NCI-H2081 treated with DMSO at 0.1 percent for 48 hours (cell line): ENCODE measurements at places on chromosomes 16 and 17.

DNA sequence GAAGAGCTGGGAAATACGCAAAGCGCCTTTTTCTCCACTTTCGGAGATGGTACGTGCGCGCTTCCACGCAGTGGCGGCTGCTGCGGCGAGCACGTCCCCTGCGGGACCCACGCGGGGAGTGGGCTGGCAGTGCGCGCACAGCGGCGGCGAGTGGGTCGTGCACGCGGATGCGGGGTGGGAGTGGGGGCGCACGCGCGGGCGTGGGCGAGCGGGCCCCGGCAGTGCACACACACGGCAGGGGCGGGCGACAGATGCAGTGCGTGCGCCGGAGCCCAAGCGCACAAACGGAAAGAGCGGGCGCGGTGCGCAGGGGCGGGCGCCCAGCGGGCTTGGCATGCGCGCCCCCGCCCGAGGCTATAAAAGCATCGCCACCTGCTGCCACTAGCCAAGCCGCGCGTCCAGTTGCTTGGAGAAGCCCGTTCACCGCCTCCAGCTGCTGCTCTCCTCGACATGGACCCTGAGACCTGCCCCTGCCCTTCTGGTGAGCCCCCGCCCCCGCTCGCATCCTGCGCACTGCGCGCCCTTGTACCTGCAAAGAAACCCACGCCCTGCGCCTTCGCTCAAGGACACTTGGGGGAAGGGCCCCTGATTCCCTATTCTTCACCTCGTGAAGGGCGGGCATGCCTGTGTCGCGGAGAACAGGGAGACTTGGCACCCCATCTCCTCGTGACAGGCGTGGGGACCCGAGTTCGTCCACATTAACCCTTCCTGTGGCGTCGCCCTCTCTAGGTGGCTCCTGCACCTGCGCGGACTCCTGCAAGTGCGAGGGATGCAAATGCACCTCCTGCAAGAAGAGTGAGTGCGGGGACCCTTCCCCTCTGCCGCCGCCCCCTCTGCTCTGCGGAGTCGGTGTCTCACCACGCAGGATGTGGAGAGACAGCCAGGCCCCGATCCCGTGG, at the start of gene MT3:
Gene MT3, plus strand, starts transcription at position 388 of the 899 bp plus-strand sequence. Its CDS starts 63 bp downstream, at position 451.
- DNase-seq = peak; percentile 6

- DNase-seq = no peak
These were observed 32.5 kb downstream of the ADCY7 start for GRCh38 chr16:50298591-50299507.

DNA sequence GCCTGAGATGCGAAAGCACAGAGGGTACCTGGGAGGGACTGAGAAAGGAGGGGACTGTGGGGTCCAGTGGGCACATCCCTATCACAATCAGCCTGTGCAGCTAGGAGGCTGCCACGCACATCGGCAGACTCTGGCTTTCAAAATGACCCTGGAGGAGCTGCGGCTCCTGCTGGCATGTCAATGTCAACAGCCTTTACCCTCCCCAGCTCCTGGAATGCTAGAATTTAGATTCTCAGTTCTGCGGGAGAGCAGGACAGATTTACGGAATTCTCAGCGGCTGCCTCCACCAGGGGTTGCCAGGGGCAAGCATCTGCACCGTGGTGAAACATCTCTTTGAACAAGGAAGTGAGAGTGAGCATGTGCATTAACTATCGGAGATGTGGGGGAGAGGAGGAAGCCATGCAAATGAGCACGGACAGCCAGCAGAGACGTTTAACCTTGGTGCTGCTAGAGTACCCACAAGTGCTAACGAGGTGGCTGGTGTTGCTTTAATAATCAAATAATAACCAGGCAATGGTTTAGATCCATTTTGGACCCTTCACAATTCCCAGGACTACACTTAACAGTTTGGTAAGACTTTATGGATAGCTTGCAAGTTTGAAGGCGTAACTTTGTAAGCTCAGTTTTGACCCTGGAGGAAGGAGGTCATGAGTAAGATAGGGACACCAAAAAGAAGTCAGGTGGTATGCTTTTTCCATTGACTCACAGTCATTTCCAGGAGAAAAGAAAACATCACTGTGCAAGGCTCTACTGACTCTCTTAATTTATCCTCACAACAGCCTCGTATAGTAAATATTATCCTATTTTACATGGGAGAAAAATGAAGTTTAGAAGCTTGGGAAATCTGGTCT, 54.1 kb downstream of the XYLT1 start:
- no peak for DNase-seq

- peak; percentile 38 for DNase-seq
These were observed 18.6 kb downstream of the RAD51C start for GRCh38 chr17:58710948-58711552.

- DNase-seq = no peak
These were observed 437.1 kb upstream of the PMFBP1 start for GRCh38 chr16:72609066-72609465.

GRCh38 chr16:81445143-81445961, 744 bp downstream of the CMIP start:
- DNase-seq = no peak

DNA sequence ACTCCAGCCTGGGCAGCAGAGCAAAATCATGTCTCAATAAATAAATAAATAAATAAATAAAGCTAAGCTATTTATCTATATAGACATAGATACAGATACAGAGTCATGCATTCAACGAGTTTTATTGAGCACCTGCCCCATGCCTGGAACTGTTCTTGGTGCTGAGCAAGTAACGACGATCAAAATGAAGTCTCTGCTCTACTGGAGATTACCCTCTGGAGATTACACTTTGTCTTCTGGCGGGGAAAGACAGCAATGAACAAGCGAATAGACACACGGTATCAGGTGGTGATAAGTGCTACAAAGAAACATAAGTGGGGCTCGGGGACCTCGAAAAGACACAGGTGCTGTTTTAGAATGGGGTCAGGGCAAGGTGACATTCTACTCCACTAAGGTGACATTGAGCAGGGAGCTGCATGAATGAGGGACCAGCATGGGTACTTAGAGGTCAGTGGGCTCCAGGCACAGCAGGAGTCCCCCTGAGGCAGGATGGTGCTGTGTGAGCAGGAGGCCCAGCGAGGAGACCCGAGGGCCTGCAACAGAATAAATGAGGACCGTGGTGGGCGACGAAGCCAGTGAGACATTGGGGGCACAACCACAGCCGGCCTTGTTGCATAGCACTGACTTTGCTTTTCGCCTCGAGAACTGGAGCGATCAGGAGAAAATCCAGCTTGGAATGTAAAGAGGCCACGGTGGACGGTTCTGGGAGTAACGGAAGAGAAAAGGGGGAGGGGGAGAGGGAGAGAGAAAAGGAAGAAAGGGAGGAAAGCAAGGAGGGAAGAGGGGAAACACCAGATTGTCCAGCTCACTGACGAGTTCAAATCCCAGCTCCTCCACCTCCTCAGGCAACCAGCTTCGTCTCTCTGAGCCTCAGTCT, 42.4 kb upstream of the MEAK7 start:
- DNase-seq = no peak

GRCh38 chr17:39769974-39770587, 32.3 kb downstream of the GRB7 start:
- DNase-seq = peak; percentile 69
